GM13977 (cell line): ENCODE measurements at places on chromosomes 4 and X.
A peak's percentile ranks its signal among the peaks of the same experiment; 100 is the strongest.

DNA sequence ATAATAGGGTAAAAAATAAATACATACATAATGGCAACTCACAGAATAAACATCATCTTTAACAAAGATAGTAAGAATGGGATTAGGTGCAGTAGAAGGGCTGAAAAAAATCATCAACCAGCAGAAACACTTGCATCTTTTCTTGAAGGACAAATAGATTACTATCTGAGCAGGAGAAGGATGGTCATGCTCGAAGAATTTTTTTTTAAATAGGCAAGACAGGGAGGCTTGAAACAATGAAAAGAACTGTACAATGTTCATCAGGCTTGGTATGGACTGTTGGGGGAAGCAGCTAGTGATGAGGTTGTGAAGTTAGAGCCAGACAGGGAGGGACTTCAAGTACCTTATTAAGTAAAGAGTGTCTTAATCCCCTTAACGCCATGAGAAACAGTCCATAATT, 167.4 kb upstream of the LDB2 start:
- no peak for DNase-seq

GRCh38 chr4:83297548-83298260, 13.1 kb upstream of the COQ2 start:
- no peak for DNase-seq

GRCh38 chr4:2449051-2449450, 19.9 kb upstream of the RNF4 start:
- DNase-seq = no peak

DNA sequence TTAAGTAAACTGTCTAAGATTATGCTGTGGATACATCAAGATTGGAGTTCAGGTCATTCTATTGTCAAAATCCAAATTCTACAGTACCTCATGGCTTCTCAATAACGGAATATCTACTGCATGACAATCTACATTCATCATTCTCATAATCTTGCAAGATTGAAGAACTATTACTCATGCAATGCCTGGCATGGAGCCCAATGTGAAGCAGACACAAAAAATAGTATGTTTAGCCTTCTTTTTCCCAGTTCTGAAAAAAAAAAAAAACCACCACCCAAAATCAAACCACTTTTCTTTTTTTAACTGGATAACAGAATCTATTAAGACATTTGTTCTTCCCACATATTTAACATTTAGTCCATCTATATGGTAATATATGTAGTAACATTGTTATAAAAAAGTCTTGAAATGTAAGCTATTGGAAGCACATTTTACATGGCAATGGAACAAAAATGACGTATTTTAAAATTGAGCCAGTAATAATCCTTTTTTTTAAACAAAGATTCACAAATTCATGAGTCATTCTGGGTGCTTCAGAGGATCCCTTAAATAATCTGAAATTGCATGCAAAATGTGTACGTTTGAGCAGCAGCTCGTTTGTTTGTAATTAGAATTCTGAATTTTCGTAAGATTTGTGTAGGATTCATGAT, 232.2 kb upstream of the FMR1 start:
- DNase-seq = no peak

DNA sequence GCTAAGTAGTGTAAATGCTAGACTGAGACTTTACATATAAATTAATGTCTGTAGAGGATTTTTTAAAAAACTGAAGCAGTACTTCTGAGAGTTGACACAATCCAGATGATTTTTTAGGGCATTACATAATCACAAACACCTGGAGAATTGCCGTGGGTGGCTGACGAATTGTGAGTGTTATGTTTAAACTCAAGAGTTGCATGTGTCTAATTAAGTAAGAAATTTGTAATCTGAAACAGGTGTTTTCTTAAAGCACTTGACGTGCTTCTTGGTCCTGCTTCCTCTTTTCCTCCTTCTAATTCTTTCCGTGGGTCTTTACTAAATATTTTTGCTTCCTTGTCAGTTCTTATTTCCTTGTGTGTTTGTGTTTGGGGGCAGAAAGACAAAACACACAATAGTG, 27.8 kb downstream of the PIR start:
- peak; percentile 52 for DNase-seq

- no peak for DNase-seq
Measured at GRCh38 chr4:7187168-7187535, 5.2 kb upstream of the SORCS2 start.
